ENCODE measurements at places on chromosomes 2 and 18. TPM values are rescaled to one million over a fixed set of nuclear protein-coding genes. Genes with fewer than 3 reads are reported as not detected.

DNA sequence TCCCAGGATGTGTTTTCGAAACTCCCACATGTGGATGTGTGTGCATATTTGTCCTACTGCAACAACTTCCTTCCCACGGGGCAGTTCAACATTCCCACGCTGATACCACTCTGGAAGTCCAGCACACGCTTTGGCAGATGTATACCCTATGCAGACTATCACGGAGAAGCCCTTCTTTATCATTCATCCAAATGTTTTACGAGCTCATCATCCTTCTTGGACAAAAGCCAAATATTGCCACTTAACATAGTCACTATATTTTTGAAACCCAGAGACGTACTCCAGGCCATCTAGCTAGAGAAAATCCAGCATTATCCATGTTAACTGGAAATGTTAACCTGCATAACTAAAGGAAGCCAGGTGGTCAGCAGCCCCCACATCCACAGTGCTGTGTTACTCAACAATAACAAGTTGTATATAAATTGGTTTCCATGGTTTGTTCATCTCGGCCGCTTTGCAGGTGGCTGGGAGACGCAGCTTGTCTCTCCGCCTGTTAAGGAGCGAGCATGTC lies 131.5 kb downstream of the ZNF532 start:
- no peak for DNase-seq

- DNase-seq: peak; percentile 3
Observed at GRCh38 chr2:235920216-235920865, 247.8 kb downstream of the GBX2 start.

DNA sequence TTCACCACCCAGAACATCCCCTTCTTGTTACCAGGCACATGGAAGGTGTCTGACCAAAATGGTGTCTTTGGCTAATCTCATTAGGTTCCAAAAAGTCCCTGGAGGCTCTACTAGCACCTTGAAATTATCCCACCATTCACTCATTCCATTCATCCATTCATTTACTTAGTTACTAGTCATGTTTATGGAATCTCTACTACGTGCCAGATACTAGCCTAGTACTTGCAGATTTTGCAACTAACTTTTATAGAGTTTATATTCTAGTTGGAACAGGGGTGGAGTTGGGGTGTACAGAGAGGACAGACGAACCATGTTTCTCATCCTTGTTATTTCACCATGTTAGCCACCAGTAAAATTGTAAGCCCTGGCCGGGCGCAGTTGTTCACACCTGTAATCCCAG lies 4.0 kb upstream of the NOP58 start:
- no peak for DNase-seq

DNA sequence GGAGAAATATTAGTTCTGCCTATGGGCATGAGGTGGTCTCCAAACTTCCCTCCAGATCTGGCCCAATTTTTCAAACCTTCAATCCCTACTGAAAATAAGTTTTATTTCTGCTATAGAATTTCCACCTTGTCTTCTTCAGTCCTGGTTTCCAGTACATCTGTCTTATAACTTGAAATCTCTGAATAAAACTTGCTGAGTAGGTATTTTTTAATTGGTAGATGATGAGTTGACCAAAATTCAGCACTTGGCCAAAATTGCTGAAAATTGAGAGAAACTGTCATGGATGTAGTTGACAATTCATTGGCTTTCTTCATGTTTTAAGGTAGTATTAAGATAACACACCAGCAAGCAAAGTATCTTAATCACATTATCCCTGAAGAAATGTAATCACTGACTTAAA lies 206.2 kb downstream of the PARD3B start:
- no peak for DNase-seq

- DNase-seq: no peak
Observed at GRCh38 chr2:173161040-173161439, 85.4 kb downstream of the MAP3K20 start.

GRCh38 chr2:20012032-20012281 lies 511 bp downstream of the MATN3 start:
- no peak for DNase-seq

- no peak for DNase-seq
Observed at GRCh38 chr2:181130686-181131085, 150.3 kb downstream of the UBE2E3 start.

ANKRD62 gene
- total RNA-seq: not detected

FHOD3 gene
- total RNA-seq: 1.3 TPM

DNA sequence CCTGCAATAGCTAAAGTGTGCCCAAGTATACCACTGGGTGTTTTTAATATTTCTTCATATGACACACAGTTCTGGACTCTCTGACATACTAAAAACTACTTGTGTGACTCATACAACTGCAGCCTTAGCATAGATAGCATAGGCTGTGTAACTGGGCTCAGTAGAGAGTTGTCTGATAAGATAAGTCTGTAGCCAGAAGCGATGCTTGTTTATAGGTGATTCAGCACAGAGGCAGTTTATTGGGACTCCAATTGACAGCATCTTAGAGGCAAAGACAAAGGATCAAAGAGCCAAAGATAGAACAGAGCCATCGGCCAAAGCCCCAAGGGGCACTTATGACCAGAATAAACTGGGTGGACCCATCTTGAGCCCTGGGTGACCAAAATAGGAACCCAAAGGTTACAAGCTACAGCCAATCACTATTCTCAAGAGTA lies 42.3 kb downstream of the AAK1 start:
- DNase-seq: no peak

DNA sequence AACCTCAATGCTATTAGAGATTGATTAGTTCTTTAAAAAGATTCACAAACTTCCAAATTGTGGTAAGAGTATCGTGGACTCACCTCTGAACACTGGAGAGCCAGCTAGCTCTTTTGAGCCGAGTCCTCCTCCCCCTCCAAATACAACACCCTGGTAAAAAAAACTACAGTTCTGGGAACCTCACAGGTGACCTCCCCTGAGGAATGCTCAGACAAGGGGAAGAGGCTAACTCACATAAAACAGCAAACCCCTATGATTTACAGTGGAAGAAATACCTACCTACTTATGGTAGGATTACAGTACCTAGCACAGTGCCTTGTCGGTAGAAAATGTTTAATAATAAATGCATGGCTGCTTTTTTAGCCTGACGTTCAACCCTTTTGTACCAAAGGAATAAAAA lies 8.4 kb downstream of the ZNF24 start:
- DNase-seq: no peak

GRCh38 chr2:37872192-37872750 lies 52.8 kb upstream of the RMDN2 start:
- DNase-seq: no peak

DNA sequence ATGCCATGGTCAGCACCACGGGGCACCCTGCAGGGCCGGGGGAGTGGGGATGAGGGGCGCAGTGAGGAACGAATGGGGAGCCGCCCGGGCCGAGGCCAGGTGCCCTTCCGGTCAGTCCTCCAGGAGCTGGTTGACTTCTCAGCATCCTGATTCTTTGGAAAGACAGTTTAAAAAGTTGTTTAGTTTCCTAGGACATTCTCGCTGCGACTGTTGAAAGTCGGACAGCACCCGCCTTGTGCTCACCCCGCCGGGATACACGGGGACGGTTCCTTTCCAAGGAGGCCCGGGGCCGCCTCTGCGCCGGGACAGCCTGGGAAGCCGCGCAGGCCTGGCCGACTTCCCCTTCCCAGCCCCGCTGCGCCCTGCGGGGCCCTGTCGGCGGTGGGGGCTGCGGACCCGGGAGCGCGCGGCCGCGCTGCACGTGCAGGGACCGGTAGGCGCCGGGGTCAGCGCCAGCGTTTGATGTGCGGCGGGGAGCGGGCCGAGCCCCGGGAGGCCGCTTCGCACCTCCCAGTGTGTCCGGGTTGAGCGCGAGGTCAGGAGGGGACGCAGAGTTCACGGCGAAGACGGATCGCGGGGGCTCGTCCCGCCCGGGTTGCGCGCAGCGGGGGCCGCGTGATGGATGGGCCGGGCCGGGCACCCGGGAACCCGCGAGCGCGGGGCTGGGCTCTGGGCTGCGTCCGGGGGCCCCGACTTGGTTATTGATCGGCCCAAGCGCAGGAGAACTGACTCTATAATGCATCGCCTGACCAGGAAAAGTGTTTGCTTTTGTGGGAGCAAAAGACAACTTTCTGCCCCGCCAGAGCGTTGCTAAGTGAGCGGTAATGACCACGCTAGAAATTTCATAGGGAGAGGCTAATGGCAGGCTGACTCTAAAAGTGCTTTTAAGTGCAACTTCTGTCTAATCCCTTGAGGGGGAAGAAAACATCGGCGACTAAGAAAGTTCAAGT lies 28.0 kb upstream of the SMIM21 start:
- DNase-seq: no peak

- DNase-seq: no peak
Observed at GRCh38 chr2:201471732-201472393, 20.3 kb downstream of the STRADB start.

CFAP221 gene
- total RNA-seq: 3.1 TPM

DNA sequence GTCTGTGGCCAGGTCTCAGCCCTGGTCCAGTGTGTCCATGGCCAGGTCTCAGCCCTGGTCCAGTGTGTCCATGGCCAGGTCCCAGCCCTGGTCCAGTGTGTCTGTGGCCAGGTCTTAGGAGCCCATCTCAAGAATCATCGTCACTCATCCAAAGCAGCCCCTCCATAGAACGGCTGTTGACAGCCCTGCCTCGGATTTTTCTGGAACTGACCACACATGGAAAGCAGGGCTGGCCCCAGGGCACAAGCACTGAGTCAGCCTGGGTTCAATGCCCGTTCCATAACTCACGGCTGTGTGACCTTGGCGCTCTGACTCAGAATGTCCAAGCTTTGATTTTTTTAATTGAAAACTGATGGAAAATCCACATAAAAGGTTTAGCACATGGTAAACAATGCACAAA lies 59.9 kb upstream of the SNTG2 start:
- peak; percentile 21 for DNase-seq

- no peak for DNase-seq
Observed at GRCh38 chr2:127404466-127405254, 13.6 kb upstream of the PROC start.

DNA sequence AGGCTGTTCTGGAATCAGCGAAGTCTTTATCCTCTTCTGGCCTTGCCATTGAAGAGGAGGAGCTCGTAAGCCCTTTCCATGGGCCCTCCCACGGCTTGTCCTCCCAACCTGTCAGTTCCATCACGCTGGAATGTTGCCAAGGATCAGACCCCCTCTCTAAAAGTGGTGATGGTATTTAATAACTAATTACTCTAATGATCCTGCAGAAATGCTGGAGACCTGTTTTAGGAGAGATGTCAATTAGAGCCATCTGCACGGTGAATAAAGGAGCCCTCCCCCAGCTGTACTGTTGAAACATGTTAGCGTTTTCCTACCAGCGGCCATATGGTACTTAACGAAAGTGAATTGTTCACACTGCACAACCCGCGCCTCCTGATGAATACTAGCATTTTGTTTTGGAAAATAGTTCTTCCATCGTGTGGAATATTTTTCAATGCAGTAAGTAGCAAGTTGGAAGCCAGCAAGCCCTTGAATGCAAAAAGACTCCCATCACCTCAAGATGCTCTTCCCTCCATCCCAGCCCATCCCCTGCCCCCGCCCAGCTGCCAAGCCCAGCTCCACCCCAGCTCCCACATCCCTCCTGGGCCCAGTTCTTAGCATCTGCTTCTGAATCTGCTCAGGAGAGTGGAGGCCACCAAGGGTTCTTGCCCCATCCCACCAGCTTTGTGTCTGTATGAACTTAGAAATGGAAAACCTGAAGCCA lies 145.4 kb downstream of the KLHL29 start:
- DNase-seq: no peak

DNA sequence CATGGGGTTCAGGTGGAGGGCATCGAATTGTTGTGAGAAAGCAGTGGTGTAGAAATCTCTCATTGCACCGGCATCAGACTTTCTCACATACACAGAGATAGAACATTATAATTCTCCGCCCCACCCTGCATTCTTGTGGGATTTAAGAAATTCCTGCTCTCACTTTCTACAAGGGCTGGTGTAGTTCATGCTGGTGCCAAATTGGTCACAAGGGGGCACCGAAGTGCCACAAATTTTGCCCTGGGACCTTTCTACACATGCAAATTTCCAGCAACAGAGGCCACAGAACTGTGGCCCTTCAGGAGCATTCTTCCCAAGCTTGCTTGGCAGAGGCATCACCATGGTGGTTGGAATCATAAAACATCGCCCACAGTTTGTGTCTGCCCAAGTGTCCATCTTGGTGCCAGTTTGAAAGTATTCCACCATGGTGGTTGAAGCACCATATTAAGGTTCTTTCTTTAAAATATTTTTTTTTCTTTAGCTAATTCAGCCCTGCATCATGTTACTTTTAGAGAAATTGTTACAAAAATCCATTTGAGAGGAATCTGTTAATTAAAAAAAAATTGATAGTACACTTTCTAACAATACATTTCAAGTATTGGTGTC lies 521.2 kb upstream of the FANCL start:
- peak; percentile 47 for DNase-seq

DNA sequence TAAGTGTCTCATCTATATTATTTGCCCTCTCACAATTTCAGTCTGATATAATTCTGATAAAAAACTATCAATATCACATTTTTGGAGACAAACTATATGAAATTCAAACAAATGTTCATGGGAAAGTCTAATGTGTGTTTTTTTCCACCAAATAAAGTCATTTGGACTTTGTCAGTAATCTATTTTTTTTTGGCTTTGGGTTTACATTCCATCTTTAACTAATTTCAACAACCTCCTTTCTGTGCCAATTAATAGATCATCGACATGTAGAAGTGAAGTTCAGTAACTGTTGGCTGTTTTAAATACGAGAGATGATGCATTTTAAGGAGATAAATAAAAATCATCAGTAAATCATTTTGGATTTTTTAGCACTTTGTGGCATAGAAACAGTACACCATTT lies 1623.0 kb upstream of the ACVR2A start:
- DNase-seq: no peak

- DNase-seq: no peak
Observed at GRCh38 chr2:46183426-46183825, 113.8 kb upstream of the EPAS1 start.
